ENCODE measurements at places on chromosomes 7 and 10.
A peak's percentile ranks its signal among the peaks of the same experiment; 100 is the strongest.

GRCh38 chr7:30313348-30313747 lies 29.0 kb downstream of the ZNRF2 start:
- no peak for DNase-seq

DNA sequence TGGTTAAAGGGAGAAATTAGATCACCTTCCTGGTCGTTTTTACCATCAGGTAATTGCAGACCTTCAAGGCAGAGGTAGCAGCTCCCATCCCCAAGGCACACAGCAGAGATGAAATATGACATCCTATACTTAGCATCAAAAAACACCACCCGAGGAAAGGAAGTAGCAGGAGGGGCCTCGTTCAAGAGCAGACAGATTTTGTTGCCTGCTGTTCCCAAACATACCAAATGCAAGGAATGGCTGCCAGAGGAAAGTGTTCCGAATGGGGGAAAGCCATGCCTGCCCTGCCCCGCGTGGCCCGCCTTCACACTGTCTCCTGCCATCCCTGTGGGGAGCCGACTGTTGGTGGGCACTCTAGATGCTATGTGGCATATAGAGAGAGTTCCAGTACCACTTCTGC lies 18.0 kb downstream of the FKBP6 start:
- DNase-seq: no peak

DNA sequence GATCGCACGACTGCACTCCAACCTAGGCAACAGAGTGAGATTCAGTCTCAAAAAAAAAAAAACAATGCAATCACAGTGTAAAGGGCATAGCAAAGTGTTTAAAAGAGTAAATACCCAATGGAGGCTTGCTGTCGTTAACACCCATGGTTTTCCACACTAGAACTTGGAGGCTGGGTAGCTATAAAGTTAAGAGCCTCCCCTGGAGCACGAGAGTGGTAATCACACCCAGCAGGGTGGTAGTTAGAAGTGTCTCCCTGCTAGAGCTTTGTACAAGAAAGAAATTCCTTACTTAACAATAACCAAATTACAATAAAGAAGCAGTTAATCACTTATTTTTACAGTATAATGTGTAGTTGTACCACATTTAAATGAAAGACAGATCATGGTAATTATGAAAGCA lies 1078.9 kb downstream of the NRG3 start:
- DNase-seq: no peak

- no peak for DNase-seq
Measured at GRCh38 chr10:98267894-98268693, at the start of gene LOXL4. Gene LOXL4, minus strand, starts transcription at chr10:98268194. Its CDS starts 5,175 bp downstream, at chr10:98263019.

- DNase-seq: peak; percentile 22
Measured at GRCh38 chr7:7181519-7182155, 707 bp upstream of the C1GALT1 start.

- no peak for DNase-seq
Measured at GRCh38 chr10:21399392-21400035, 126.0 kb downstream of the SKIDA1 start.

DNA sequence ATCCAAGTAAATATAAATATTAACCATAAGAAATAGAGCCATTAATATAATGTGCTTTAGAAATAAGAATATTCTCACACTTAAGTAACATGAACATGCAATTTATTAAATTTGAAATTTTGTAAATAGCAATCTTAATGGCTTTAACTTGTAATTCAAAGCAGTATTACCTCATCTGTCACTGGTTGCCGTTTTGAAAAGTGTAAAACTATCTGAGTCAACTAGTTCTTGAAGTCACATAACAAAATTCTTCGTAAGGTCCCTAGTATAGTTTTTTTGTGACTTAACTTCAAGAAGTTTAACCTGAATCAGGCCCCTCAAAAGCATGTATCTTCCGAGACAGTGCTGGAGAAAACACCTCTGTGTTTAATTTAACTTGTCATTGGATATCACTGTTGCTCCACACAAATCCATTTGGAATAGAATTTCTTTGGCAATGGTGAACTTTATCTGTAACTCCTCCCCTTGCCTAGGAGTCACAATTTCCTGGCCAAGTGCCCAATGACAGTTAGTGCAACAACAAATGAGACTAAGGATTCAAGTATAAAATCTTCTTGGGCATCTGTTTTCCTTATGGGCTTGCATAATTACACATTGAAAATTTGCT lies 47.1 kb downstream of the NT5C2 start:
- peak; percentile 18 for DNase-seq

DNA sequence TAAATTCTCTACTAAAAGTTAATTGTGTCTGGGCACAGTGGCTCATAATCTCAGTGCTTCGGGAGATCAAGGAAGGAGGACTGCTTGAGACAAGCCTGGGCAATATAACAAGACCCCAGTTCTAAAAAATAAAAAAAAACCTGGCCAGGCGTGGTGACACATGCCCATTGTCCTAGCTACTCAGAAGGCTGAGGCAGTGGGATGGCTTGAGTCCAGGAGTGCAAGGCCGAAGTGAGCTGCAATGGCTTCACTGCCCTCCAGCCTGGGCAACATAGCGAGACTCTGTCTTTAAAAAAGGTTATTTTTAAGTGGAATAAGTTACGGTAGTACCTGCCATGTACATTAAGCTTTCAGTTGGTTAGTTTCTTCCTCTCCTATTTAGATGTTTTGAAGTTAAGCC lies 28.9 kb downstream of the CDK14 start:
- DNase-seq: no peak
